ENCODE measurements at places on chromosomes 7 and 10.
A peak's percentile ranks its signal among the peaks of the same experiment; 100 is the strongest.

DNA sequence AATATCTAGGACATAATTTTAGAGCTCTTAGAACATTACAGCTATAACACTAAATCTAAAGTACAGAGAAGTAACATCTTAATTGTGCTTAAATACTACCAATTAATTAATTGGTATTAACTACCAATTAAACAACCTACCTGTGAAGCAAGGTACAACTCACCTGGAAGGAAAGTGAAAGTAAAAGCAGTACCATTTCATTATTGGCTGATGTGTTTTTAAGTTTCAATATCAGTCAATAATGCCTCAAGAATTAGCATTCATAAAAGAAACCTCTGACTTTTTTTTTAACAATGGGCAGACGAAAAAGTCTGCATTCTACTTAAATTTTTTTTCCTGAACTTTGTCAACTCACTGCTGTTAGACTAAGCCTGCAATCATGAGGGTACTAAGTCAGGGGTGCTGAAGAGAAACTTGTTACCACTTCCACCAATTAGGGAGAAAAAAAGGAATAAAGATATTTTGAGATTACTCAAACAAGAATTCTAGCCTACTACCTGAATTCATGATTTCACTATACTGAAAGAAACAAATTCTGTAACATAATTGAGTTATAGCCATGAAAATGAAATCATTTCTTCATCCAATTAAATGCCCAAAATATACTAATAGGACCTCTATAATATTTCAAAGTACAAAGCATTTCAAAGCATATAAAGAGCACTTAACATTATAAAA is 19.9 kb downstream of the UPF2 start:
- no peak for DNase-seq

- no peak for DNase-seq
Measured at GRCh38 chr10:30404540-30404939, 29.4 kb upstream of the MAP3K8 start.

- DNase-seq = no peak
Measured at GRCh38 chr10:79090134-79090803, 21.5 kb downstream of the ZMIZ1 start.

GRCh38 chr7:155985518-155986250 is 173.4 kb upstream of the SHH start:
- no peak for DNase-seq

- DNase-seq = peak; percentile 37
Measured at GRCh38 chr10:22652988-22653481, 61.3 kb downstream of the PIP4K2A start.

- DNase-seq = no peak
Measured at GRCh38 chr10:35007858-35008301, 82.3 kb downstream of the CUL2 start.

DNA sequence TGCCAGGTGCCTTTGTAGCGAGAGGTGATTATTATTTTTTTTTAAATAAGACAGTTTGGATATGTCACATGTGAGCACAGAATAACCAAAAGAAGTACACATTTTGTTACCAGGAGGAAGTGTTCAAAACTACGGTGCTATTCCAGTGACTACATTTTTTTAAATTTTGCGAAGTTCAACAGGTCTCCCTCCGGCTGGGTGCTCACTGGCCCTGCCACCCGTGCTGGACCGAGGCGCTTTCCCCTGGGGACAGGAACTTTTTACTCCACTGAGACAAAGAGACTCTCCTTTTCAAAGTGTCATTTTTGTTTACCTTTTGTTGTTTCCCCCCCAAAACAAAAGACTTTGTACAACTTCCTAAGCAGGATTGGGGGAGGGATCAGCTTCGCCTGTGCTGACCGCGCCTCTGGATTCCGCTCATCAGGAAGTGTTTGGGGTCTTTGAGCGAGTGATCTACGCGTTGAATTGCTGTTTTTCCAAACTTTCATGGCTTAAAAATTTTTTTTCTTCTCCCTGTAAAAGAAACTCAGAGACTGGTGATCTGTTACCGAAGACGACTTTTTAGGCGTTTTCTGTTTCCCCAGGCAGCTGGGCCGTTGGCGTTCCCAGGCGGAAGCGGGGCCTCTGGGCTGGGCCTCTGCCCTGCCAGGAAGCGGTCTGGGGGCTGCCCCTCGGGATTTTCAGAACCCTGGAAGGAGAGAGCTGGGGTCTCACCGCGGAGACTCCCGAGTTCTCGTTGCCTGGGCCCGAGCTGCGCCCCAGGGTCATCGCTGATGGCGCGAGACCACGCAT is 7.2 kb downstream of the EN2 start:
- DNase-seq = no peak

- DNase-seq = no peak
Measured at GRCh38 chr7:126487728-126488442, 764.9 kb downstream of the GRM8 start.

DNA sequence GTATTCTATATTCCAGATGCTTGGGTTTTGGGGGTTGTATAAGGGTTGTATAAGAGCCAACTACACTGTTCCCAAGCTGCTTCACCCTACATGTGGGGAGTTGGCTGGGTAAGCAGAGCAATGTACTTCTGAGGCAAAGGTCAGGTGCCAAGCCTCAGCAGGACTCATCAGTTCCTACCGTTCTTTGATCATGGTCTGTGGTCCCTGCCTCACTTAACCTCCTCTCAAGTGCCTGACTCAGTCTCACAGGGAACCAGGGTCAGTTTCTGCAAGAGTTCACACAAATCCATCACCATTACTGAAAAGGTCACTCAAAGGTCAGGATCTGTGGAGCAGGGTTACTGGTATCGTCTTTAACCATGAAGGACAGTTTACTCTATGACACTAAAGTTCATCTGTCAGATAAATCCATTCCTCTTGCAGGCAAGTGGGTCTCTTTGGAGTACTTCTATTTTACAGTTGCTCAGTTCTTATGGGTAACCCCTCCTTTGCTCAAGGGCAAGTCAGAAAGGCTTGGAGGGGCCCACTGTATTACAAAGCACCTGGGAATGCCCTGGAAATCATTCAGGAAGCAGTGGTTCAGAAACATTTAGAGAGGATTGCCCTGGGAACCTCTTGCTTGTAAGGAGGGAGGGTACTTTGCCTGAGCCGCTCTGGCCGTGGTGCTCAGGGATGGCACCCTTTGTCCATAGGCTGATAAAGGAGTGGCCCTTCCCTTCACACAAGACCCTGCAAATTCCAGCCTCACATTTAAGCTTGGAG is 184.3 kb upstream of the CDCA7L start:
- DNase-seq = no peak

DNA sequence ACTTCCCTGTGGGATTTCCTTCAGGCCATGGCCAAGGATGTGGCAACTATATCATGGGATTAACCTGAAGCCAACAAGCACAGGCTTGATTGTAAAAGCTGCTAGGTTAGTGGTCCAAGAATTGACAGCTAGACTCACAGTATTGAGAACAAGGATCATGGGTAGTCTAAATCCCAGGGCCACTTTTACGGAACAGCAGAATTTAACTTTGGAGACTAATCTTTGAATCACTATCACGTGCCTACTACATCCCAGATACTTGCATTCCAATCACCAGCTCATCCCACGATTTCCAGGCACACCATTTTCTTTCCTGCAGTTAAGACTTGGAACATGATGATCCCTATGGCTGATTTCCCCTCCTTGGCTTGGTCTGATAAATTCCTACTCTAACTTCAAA is 65.6 kb upstream of the ADO start:
- DNase-seq = no peak

DNA sequence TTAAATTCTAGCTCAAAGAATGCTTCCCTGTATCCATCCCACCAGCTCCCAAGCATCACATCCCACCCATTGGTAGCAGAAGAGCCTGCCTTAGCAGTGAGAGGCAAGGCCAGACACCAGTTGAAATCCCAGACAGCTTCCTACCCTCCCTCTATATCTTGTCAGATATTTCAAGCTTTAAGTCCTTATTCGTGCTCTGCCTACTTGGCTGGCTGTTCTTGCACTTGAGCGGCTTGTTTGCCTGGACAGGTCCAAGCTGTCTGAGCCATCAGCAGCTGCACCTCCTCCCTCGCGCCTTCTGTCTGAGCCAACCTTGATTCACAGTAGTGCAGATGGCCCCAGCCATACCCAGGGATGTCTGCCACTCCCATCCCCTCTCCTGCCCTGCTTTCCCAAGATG is 16.4 kb downstream of the LRRC4 start:
- DNase-seq = no peak

DNA sequence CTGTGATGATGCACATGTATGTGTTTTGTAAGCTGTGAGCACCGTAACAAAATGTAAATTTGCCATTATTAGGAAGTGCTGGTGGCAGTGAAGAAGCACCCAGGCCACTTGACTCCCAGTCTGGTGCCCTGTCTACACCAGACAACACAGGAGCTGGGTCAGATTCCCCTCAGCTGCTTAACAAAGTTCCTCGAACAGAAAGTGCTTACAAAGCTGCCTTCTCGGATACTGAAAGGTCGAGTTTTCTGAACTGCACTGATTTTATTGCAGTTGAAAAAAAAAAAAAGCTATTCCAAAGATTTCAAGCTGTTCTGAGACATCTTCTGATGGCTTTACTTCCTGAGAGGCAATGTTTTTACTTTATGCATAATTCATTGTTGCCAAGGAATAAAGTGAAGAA is 71.1 kb downstream of the ATAD1 start:
- DNase-seq = no peak

- no peak for DNase-seq
Measured at GRCh38 chr10:3481496-3481895, 303.5 kb downstream of the KLF6 start.

- DNase-seq = no peak
Measured at GRCh38 chr10:26367771-26368170, 70.4 kb upstream of the APBB1IP start.

GRCh38 chr10:119211176-119211575 is 3.8 kb downstream of the GRK5 start:
- no peak for DNase-seq

GRCh38 chr7:116426428-116427156 is 72.9 kb upstream of the CAV2 start:
- DNase-seq = no peak

DNA sequence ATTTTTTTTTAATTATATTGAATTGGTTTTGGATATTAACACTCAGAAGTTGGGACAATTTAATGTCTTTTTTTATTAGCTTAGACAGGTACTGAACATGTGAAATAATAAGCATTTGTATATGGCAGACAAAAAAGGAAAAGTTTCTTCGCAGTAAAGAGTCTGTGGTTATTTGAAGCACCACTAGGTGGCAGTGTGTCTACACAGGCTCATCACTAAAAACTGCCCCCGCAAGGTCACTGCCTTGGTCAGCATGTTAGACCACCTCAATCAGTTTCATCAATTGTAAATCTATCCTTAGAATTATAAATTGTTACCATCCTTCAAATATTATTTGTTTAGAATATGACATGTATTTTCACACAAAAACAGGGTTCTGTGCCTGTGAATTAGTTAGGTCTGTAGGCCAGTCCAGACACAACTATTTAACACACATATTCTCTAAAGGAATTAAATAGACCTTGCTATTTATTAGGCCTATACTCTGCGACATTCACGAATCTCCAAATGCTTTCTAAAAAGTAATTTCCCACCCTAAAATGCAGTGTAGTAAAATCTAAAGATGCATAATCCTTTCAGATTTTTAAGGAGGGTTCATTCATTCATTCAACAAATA is 17.0 kb downstream of the PNLIPRP3 start:
- no peak for DNase-seq

GRCh38 chr7:91569728-91570457 is 305.7 kb downstream of the FZD1 start:
- no peak for DNase-seq

GRCh38 chr10:78283069-78283682 is 249.5 kb downstream of the RPS24 start:
- DNase-seq = no peak

DNA sequence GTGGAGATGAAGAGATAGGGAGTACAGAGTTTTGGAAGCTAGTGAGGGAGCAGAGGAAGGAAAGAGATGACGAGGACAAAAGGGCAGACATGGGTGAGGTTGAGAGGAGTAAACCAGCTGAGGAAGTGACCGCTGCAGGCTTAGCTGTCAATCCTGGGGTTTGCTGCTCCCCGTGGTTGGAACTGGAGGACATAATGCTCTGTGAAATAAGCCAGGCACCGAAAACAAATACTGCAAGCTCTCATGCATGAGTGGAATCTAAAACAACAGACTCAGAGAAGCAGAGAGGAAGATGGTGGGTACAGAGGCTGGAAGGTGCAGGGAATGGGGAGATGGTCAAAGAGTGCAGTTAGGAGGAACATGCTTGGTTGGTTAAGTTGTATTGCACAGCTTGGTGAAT is 482.2 kb upstream of the C7orf33 start:
- no peak for DNase-seq

GRCh38 chr10:73625004-73625883 is 16.0 kb downstream of the MYOZ1 start:
- DNase-seq = peak; percentile 17

DNA sequence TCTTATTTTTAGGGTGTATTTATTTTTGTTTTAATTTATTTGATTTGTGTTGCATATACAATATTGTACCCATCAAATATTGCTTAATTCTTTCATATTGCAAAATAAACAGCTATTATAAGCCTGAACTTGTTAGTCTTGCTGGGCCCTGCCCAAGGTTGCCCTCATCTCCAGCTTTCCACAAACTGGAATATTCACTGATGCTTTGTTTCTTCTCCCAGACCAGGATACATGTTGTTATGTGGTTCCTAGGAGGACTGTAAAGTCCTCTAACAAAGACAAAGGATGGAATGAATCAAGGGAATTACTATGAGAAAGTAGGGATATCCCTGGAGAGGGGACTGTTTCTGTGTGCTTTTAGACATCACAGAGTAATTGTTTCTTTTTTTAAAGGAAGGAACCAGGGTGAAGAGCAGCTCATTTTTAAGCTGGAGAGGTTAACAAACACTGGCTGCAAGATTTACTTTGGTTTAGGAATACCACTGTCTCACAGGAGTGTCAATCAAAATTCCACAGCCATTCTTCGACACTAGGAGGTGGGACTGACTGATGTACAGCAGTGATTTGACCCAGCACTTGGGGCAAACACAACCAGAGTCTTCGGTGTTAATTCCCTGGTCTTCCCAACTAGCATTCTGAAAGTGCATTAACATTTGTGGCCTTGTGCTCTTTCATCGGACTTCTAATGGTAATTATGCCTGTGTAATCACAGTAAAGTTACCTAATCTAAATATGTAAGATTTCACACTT is 14.8 kb upstream of the CD36 start:
- no peak for DNase-seq

DNA sequence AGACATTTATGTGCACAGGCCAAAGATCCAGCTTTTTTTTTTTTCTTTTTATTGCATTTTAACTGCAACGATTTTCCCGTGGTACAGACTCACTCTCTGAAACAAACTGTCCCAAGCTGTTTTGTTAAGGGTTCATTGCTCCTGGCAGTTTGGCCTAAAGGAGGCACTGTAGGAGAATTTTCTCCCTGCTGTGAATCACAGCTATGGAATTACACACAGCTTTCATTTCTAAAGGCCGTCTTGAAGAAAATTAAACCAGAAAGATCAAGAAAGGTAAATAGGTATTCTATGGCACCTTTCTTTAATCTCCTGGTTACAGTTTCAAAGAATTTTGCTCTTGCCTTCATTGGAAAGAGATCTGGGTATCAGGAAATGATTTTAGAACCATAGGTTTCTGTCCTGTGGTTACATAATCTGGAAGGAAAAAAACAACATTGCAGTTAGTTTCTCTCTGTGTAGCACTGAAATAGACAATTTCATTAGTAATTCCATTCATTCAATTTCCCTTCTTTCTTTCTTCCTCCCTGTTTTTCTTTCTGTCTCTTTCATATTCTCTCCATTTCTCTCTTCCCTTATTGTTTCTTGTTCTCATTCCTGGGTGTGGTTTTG is 51.2 kb downstream of the PDK4 start:
- no peak for DNase-seq
